Hematopoietic multipotent progenitor cell treated with erythropoietin and hydrocortisone succinate and interleukin-3 and kit ligand, for 17 days (in vitro differentiated cells): ENCODE measurements at places on chromosomes 2 and 18.

DNA sequence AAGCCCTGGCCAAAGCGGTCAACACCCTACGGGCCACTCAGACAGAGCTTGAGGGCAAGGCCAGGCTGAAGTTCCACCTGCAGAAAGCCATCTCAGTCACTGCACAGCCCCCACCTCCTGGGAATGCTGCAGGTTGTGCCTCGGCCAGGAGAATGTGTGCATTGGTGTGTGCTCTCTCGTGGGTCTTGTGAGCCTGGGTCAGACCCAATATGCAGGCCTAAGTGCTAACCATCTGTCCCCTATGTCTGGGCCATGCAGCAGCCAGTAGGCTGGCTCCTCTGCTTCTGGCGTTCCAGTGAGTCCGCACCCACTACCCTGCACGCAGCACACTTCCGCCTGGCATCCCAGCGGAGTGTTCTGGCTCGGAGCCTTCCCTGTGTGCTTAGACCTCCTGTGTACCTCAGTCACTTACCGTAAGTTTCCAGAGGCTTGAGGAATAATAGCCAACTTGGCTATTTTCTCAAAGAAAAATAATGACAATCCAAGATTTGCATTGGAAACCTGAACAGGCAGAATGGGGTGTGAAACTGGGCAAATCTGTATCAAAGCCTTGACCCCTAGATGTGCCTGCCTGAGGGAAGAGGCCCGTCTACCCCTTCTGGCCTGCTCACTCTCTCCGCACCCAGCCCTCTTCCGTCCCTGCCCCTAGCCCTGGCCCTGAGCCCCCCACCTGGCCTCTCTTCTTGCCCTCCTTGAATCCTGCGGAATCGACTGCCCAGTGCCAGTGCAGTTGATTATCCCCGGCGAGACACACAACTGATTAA lies 7.2 kb downstream of the SIX3 start:
- DNase-seq = no peak

- DNase-seq = no peak
Measured at GRCh38 chr2:141610564-141611175, 520.1 kb downstream of the LRP1B start.

DNA sequence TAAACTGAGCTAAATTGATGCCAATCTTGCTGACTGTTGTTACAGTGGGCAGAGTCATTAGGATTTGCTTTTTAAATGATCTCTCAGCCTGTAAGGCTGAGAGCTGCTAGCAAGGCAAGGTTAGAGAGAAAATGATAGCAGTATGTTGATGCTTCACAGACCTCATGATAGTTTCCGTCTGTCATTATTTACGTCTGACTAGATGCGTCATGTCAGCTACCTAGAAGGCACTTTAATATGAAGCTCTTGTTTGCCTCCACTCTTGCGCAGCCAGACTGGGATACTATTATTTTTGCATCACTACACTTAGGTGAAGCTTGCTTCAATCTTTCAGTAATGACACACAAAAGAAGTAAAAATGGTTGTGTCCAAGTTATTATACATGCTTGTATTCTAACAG lies 313.8 kb downstream of the LNPK start:
- DNase-seq = no peak

DNA sequence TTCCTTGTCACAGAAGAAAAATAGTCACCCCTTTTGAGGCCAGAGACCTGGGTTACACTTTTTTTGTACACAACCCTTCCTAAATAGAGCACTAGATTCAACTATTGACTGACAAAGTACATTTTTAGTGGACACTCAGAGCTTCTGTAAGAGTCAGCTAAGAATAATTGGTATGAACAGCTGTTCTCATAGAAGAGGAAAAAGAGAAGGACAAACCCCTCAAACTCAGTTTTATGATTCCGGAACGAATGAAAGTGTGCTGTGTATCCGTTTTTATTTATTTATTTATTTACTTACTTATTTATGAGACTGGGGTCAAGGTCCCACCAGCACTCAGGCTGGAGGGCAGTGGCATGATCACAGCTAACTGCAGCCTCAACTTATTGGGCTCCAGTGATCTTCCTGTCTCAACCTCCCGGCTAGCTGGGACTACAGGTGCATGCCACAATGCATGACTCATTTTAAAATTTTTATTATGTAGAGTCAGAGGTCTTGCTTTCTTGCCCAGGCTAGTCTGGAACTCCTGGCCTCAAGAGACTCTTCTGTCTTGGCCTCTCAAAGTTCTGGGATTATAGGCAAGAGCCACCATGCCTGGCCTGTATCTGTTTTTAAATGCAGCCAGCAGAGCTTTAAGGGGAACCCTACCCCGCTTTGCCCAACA lies 36.0 kb upstream of the FZD5 start:
- DNase-seq = no peak

DNA sequence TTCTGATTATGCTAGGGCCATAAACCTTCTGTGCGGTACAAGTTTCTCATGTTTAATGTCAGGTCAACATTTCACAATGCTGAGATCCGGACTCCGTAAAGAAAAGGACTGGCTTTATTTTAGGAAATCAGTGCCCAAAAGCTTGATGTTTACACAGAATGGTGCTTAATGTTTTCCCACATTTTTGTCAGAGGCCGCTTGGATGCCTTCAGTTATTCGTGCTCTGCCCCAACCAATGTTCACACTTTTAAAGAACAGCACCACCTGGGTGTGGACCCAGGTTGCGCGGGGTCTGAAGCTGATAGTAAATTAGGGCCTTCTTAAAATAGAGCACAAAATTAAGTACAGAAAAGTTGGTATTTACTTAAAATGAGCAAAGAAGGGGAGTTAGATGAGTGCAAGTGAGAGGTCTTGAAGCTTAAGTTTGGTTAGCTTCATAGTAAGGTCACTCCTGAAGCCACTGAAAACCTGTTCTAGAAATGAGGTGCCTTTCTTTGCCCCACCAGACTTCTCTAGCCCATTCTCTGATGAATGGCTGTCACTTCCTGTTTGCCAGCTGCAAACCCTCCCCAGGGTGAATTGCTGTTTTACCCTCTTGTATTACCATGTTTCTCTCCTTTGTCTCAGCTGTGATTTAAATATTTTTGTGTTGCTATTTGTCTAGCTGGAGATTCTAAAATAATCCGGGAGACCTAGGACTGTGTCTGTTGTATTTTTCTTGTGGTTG lies 20.5 kb downstream of the SLC3A1 start:
- DNase-seq = peak; percentile 31

DNA sequence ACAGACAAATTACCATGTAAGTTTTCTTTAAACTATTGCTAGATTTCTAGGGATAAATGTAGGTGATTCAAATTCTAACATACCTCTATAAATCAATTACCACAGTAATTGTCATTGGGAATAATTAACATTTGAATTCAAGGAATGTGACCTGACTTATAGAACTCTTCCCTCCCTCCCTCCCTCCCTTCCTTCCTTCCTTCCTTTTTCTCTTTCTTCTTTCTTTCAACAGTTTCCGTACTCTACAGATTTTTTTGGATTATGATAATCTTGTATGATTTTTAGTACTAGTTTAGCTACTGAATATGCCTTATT lies 18.2 kb upstream of the FTCDNL1 start:
- DNase-seq = no peak

- no peak for DNase-seq
Measured at GRCh38 chr2:143132355-143132754, 3.1 kb downstream of the ARHGAP15 start.
